ENCODE measurements at places on chromosomes 1 and 21.
A peak's percentile ranks its signal among the peaks of the same experiment; 100 is the strongest.

- DNase-seq: no peak
These were observed 168.5 kb upstream of the RUNX1 start for GRCh38 chr21:35217504-35218060.

DNA sequence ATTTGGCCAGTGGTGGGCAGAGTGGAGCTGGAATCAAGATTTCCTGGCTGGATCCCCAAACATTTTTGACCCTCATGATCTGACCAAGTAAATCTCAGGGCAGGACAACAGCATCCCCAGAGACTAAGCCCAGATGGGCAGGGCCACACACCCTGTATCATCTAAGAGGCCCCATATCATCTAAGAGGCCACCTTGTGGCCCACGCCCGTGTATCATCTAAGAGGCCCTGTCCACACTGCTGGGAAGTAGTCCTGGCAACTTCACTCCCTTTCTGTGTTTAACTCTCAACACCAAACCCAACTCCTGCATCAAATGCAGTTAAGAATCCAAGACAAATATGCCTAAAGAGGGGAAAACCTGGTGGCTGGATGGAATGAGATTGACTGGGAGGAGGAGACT, 81.6 kb upstream of the SSX2IP start:
- no peak for DNase-seq

DNA sequence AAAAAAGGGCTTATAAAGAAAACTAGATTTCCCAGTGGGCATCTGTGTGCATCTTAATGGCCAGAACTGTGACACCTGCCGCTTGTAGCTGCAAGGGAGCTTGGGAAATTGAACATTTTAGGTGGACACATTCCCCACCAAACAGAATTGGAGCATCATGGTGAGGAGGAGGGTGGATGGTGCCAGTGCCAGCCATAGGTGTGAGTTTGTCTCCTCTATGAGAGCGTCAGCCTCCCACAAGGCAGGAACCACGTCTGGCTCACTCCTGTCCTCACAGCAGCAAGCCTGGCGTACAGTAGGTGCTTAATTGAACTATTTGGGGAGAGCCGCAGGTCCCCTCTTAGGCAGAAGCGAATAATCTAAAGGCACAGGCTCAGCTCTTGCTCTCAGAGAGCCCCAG, 124.5 kb upstream of the TMEM51 start:
- no peak for DNase-seq

DNA sequence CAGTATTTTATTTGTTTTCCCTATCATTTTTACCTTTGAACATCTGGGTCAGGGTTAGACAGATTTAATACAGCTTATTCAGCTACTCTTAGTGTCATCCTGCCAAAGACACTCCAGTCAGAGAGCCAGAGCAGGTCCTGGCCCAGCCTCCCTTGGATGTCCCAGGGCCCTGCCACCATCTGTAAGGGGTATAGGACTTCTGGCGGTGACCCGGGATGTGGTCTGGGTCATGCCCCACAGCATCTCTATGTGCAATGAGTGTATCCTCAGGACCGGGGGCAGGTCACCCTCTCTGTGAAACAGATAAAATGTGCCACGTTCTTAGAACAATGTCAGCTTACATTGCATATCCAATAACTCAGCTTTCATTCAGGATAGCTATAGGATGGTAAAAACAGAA, 37.8 kb upstream of the PRSS38 start:
- no peak for DNase-seq

- no peak for DNase-seq
These were observed 4.4 kb downstream of the SH2D1B start for GRCh38 chr1:162407539-162407938.

GRCh38 chr1:172467446-172467845, 23.6 kb upstream of the PIGC start:
- DNase-seq: no peak

GRCh38 chr1:244047621-244048255, 3.3 kb upstream of the ZBTB18 start:
- no peak for DNase-seq

GRCh38 chr1:162207862-162208261, 138.4 kb downstream of the NOS1AP start:
- no peak for DNase-seq

- no peak for DNase-seq
These were observed 1190.9 kb upstream of the PRMT6 start for GRCh38 chr1:105865546-105865945.

DNA sequence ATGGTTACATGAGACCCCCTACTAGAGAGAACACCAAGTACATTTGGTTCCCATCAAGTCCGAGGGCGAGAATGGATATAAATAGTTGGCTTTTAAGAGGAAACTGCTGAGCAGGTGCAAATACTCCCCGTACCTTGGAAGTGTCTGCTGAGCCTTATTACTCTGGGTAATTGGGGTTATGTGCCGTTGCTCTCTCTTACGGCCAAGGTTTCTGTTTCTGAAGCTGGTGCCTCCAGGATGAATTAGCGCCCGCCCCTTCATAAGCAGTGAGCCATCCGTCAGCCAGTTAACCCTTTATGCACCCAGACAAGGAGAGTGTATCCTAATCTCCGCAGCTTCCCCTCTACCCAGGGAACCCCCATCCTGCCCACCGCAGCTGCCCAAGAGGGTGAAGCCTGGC, 90.4 kb upstream of the AJAP1 start:
- DNase-seq: no peak

DNA sequence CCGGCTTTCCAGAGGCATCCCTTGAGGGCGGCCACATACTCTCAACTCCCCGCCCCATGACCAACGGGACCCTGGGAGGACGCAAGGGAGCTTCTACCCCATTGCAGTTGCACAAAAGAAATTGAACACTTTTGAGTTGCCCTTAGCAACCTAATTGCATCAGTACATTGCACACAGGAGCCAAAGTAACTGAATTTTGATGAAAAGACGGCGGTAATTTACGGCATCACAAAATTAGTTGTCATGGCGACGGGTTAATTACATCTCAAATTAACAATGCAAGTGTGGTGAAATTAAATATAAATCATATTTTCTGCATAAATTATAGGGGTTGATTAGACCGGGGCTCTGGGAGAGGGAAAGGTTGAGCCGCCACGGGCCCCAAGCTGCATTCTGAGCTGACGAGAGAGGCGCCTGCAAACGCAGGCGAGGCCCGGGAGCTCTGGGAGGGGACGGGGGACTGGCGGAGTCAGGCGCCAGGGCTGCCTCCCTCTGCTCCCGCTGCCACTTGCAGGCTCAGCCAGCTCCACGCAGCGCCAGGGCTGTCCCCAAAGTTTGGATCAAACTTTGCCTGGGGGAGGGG, 61.4 kb downstream of the CASZ1 start:
- no peak for DNase-seq

DNA sequence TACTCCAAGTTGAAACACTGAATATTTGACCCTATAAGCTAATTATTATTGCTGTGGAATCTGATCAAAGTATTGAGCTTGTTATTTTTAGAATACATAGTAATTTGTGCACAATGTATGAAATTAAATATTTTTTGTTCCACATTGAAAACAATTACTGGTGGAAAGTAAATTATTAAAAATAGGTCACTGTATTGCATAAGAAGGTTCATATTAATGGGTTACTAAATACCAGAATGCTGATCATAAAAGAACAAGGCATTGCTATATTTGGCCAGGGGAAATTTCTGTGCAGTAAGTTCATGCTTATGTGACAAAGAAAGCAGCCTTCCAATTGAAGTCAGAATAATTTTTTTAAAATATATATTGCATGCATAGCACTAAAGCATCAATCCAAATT, 159.4 kb downstream of the TPR start:
- DNase-seq: no peak

GRCh38 chr1:202283379-202283844, 58.3 kb downstream of the UBE2T start:
- DNase-seq: no peak

DNA sequence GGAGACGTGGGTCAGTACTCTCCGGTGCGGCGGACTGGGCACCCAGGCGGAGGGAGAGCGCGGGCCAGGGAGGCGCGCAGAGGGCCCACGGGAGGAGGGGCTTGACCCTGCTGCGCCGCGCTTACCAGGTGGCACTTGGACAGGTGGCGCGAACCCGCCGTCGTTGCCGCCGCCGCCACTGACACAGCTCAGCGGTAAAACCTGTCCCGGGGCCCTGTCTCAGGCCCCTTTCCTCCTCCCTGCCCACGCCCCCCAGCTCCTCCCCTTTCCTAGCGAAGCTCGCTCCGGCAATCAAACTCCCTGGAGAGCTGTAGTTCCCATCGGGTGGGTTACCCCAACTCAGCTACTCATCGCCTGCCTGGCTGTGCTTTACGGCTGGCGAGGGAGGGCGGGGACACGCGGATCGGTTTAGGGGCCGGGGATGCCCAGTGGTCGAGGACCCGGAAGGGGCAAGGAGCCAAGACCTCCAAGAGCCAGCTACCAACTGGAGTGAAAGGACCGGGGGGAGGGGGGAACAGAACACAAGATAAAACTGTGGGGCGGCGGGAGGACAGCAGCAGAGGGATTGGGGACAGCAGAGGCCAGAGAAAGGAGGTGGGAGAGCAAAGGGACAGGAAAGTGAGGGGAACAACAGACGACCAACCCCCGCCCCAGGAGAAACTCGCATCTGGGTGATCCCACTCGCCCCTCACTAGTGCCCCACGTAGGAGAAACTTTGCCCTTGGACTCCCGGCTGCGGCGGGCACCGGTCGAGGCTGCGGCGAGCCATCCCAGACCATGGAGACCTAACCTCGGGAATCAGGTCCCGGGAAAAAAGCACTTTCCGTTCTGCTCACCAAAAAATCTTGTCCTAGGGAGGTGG, 2.9 kb downstream of the GFI1 start:
- DNase-seq: peak; percentile 59

GRCh38 chr1:201125800-201126199, 1.2 kb downstream of the ASCL5 start:
- DNase-seq: no peak

GRCh38 chr1:200866521-200866920, 6.3 kb upstream of the GPR25 start:
- DNase-seq: no peak

GRCh38 chr1:19780267-19780877, 19.3 kb downstream of the TMCO4 start:
- no peak for DNase-seq

- DNase-seq: no peak
These were observed 86.2 kb upstream of the IRF2BP2 start for GRCh38 chr1:234696148-234696576.

- peak; percentile 38 for DNase-seq
These were observed at the start of gene MCOLN2 for GRCh38 chr1:84996846-84997666. TSS of gene MCOLN2 (minus strand) at chr1:84997113. CDS start at chr1:84996872, 241 bp downstream.

GRCh38 chr1:115159958-115160357, 70.7 kb upstream of the TSPAN2 start:
- no peak for DNase-seq

- DNase-seq: no peak
These were observed 128.2 kb upstream of the KIAA0040 start for GRCh38 chr1:175320804-175321203.

- DNase-seq: no peak
These were observed 6.1 kb downstream of the CERS2 start for GRCh38 chr1:150968491-150968890.

DNA sequence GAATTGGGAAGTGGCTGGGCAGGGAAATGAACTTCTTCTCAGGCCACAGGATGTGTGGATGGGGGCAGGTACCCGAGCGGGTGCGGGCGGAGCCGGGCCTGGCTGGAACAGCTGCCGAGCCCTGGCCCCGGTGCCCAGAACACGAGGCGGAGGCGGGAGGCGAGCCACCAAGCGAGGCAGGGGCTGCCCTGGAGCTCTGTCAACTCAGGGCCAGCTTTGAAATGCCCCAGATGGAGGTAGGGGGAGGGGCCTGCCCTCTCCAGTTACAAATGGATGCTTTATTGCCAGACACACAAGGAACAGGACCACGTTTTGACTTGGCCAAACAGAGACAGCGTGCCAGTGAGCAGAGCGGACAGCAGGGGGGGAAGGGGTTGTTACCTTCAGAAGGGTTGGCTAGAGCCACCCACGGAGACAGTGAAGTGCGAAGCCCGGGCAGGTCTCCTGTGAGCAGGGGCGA, 240.4 kb downstream of the SDCCAG8 start:
- no peak for DNase-seq

- no peak for DNase-seq
These were observed 13.0 kb downstream of the AGPAT3 start for GRCh38 chr21:43877936-43878575.

DNA sequence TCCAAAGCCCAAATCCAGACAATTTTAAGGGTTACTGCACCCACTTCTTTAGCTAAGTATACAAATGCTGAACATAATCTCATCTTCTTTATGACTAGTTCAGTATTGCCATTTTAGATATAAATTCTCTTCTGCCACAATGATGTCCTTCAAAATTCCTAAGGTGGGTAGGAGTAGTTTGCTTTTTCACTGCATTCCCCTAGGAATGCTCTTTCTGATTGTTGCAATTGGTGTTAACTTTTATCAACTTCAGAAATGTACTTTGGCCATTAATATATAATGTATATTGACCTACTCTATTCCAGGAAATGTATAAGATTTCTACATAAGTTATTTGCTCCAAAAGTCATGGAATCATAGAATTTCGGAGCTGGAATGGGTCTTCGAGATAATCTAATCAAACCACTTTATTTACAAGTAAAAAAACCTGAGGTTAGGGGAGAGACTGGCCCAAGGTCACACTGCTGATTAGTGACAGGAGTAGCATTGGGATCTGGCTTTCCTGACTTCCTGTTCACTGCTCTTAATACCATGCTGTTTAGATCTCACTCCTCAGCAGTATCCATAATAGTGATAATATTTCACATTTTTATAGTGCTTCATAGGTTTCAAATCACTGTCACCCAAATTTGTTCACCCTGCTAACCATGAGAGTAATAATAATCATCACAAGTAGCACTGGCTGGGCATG, 46.4 kb upstream of the RASAL2 start:
- DNase-seq: no peak

GRCh38 chr1:164602101-164602422, 43.1 kb downstream of the PBX1 start:
- no peak for DNase-seq

DNA sequence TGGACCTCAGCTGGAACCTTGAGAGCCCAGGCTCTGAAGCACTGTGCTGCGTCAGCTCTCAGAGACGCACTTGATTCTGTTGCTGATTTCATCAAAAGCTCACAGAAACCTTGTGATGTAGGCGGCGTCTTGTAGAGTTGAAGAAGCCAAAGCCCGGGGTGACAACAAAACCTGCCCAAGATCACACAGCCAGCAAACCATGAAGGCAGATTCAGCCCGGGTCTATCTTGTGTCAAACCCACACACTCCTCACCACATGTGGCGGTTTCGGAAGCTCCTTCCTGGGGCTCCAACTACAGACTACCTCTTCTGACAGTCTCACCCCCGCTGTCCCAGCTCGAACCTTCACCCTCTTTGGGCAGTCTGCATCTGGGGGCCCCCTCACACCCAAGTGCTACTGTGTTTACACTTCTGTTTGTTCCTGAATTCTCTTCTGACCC, 50.4 kb downstream of the TENT5C start:
- DNase-seq: peak; percentile 64

DNA sequence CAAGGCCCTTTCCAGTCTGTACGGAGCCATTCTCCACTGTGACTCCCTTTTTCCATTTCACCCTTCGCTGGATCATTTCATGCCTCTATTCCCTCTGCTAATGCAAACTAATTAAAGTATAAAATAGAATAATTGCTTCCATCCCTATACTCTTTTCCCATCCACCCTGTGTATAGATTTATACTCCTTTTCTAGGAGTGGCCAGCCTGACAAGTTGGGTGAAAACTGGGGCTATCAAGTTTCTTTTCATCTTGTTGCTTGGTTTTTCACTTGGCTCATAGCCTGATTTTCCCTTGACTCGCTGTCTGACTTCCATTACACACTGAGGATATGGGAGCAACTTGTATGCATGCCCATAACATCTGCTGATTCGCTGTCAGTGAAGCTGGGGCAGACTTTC, 107.0 kb downstream of the PLXNA2 start:
- DNase-seq: no peak

Data from activated T-helper 9 cell treated with anti-CD3 and anti-CD28 coated beads, Interleukin-2, amount 50 U/mL, for 16 hours (primary cell).